ENCODE measurements at places on chromosomes 6 and 20. TPM values are rescaled to one million over a fixed set of nuclear protein-coding genes. Genes with fewer than 3 reads are reported as not detected.

VNN1 gene
- total RNA-seq = 0.27 TPM

MARCKS gene
- total RNA-seq = not detected

ZNF311 gene
- total RNA-seq = 0.40 TPM

GGT7 gene
- 4.2 TPM for total RNA-seq

MRPS18A gene
- 102 TPM for total RNA-seq

TRIM10 gene
- total RNA-seq = not detected

Data from HT1080 (cell line).